ENCODE measurements at places on chromosomes 2 and 18. TPM values are rescaled to one million over a fixed set of nuclear protein-coding genes. Genes with fewer than 3 reads are reported as not detected.

The GREB1 gene
- total RNA-seq = 0.78 TPM

The RASGRP3 gene
- 13.4 TPM for total RNA-seq

The POMC gene
- total RNA-seq = 9.0 TPM

GRCh38 chr2:144083211-144083610, 436.7 kb downstream of the ZEB2 start:
- peak; percentile 85 for DNase-seq

The C2orf80 gene
- not detected for total RNA-seq

GRCh38 chr18:73791081-73791480, 356.6 kb downstream of the FBXO15 start:
- DNase-seq = peak; percentile 65

The SAG gene
- total RNA-seq = 0.12 TPM

- no peak for DNase-seq
Measured at GRCh38 chr2:59726228-59727120, 827.0 kb downstream of the BCL11A start.

DNA sequence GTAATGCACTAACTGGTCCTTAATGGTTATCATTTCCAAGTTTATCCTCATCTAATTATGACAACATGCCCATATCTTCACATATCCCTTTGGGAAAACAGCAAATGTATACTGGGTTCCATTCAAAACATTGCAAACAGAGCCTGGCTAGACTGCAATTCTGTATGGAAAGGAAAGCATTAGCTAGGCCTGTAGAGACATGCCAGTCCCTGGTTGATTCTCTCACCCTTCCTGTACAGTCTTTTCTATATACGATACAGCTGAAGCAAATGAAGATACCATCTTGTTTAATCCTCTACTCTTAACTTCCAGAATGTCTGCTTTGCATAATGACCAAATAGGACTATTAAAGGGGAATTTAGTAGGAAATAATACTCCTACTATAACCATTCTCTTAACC, 294.4 kb upstream of the MC4R start:
- DNase-seq = no peak

The SPATA3 gene
- not detected for total RNA-seq

GRCh38 chr2:112321375-112322320, 46.3 kb downstream of the ZC3H6 start:
- DNase-seq = no peak

- no peak for DNase-seq
Measured at GRCh38 chr2:223847410-223847809, 10.0 kb upstream of the AP1S3 start.

DNA sequence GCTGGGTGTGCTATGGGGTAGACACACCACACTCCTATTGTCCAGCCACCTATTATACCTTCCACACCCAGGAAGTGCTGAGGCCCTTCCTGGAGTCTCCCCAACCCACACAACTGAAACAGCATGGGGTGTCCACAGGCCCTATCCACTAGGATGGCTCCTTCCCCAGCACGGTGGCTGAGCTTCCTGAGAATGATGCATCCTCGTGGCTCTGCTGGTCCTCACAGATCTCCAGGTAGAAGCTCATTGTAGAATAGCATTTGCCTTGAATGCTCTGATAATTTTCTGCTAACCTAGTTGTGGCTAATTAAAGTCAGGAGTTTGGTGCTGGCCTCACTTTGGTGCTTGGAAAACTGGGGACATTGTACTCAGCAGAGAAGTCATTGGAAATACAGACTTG, 182.6 kb downstream of the ANKRD30B start:
- DNase-seq = no peak

DNA sequence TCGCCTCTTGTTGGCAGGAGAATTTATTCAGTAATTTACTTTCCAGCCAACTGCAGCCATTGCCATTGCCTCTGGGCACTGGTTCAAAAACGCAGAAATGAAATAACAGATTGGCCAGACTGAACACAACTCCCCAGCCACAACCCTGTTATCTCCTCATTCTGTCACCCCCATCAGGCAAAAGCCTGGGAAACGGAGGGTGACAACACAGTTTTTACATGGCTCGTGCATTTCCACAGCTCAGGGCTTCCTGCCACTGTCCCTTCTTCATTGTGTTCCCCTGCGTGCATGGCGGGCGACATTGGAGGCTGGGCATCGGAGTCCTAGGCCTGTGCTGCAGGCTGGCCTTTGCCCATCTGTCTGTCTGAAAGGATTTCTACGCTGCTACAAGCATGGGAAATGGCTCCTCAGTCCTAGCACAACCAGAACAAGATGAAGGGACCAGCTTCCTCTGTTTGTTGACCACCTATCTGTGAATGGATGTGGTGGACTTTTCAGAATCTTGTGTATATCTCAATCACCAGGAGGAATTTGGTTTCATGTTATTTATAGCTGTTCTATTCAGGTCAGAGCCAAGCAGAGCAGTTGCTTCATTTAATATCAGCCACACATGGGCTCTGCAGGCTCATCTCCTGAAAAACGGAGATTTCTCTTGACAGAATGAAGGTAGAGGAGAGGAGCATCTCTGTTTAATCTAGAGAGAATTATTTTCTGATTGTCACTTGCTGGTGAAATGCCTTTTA, 107.0 kb downstream of the MGAT5 start:
- no peak for DNase-seq

GRCh38 chr2:27572998-27573429, 9.8 kb upstream of the ZNF512 start:
- no peak for DNase-seq

DNA sequence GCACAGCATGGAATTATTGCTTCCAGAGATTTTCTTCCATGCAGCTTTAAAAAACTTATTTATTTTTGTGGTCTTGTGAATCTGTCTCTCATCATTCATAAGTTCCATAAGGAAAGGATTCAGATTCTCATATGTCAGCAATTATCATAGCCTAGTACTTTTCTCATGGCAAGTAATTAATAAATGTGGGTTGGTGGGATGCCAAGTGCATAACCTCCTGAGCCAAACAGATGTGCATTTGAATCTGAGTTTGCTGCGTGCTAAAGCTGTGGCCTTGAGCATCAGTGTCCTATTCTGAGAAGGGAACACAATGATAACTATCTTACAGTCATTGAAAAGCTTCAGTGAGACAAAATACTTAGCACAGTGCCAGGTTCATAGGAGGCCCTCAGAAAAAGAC, 331.9 kb downstream of the PDE11A start:
- peak; percentile 66 for DNase-seq

The STK25 gene
- total RNA-seq = 158 TPM

GRCh38 chr2:211391189-211391567, 834.8 kb downstream of the CPS1 start:
- no peak for DNase-seq

DNA sequence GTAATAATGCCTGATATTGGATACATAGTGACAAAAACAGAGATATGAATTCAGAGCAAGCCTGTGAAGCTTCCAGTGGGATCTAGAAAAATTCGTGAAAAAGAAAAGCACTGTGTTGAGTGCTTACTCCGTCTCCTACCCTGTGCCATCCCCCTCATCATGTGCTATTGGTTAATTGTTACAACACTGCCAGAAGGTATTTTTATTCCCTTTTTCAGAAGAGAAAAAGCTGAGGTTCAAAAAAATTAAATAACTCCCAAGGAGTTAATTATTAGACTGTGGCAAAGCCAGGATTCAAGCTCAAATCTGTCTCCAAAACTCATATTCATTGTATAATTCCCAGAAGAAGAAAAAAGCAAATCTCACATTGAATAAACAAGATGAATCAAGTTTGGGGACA, 735.5 kb upstream of the ACVR2A start:
- DNase-seq = no peak

- DNase-seq = no peak
Measured at GRCh38 chr2:75532488-75532887, 28.3 kb downstream of the EVA1A start.

DNA sequence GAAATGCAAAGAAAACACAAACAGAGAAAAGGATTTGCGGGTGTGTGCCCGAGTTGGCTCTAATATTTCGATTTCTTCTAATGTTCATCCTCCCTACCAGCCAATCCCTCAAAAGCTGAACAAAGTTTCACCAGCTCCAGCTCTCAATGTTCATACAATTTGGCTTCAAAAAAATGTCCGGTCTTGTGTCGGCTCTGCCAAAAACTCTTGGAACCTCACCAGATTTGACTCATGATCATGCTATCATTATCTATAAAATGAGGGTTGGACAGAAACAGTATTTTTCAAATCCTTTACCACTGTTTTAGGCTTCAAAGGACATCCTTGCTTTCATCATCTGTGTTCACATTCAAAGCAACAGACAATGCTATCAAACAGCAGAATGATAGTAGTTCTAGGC, 88.2 kb downstream of the CRACDL start:
- no peak for DNase-seq

The SCYGR4 gene
- total RNA-seq = not detected

The SMYD1 gene
- not detected for total RNA-seq

The C1GALT1C1L gene
- total RNA-seq = 6.4 TPM

DNA sequence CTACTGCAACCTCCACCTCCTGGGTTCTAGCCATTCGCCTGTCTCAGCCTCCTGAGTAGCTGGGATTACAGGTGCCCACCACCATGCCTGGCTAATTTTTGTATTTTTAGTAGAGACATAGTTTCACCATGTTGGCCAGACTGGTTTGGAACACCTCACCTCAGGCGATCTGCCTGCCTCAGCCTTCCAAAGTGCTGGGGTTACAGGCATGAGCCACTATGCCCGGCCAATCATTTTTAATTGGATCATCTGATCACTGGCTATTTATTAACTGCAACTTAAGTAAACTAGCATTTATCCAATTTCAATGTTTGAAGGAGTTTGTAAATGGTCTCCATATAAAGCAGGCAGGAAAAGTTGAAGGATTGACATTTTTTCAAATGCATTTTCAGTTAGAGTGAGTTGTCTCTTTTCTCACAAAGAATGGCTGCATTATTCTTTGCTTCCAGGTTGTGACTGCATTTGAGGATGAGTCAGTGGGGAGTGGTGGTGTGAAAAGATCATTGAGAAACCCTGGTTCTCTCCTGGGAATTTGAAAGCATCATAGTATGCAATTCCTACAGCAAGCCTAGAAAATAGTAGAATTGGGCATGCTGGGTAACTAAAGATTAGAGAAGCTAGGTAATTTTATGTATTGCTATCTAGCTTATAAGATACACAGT, 431.1 kb upstream of the ZEB2 start:
- DNase-seq = peak; percentile 86

The RPIA gene
- total RNA-seq = 6.8 TPM

DNA sequence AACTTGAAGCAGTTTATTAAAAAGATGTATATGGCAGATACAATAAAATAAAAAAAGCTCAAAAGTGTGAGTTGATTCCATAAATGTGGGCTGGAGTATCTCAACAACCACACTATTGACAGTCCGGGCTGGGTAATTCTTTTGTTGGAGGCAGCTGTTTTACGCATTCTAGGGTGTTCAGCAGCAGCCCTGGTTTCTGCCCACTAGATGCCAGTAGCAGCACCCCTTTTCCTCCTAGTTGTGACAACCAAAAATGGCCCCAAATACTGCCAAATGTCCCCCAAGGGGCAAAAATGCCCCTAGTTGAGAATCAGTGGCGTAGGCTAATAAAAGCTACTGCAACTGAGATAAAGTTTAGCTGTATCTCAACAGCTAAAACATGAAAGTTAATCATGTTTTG, 44.8 kb downstream of the CHMP3 start:
- DNase-seq = peak; percentile 27

DNA sequence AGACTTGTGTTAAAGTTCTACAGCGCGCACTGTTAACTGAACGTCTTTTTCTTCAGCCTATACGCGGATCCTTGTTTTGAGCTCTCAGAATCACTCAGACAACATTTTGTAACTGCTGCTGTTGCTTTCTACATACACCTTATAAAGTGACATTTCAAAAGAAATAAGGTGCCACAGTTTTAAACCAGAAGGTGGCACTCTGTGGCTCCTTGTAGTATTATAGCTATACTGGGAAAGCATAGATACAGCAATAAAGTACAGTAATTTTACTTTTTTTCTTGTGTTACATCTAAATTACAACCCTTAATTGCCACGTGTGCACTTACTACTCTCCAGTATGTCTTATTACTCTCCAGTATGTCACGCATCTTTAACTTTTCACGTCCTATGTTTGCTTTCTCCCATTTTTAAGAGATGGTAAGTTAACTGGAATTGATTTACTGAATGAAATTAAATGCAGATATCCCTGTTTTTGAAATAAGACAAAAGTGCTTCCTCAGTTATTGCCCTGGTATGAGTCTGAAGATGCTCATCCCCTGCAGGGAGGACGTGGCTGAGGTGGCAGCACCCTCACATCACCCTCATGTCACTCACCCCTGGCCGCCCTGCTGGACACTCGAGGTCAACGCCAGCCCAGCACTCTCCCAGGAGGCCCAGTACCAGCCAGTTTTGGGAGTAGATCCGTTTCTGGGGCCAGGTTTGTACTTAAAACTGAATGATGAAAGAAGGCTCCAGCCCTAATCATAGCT, 37.8 kb downstream of the GORASP2 start:
- DNase-seq = peak; percentile 14

The FEV gene
- not detected for total RNA-seq

DNA sequence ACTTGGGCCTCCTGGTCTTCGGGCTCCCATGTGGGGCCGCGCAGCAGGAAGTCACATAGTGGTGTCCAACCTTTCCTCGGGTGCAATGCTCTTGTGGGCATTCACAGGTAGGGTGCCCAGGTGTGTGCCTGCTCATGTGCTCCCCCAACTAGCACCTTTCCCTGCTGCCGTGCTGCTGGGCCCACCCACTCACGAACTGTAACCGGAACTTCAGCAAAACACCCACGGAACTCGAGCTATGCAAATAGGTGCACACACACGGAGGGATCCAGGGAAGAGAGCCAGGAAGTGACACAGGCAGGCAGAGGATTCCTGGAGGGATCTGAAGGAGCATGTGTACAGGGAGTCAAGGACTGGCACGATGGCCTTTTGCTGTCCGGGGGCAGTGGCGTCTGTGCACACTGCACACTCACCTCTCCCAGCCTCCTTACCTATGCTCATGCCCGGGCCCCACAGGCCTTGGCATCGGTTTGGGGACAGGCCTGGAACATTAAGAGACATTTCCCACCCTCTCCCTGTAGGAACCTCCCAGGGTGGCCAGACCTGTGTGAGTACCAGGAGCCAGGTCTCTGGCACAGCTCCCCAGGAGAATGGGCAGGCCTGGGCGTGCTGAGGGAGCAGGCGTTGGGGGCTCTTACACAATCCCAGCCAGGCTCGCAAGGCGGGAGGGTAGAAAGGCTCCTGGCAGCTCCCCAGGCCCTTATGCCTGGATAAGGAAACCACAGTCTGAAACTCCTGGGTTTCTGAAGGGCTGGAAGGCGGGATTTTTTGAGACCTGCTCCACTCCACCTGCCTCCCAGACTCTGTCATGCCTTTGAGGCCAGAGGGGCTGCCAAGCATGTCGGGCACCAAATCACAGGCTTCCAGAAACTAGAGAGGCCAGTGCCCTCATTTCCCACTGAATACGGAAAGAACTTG, 6.6 kb upstream of the PTMA start:
- DNase-seq = peak; percentile 43

The GPD2 gene
- 103 TPM for total RNA-seq

- DNase-seq = no peak
Measured at GRCh38 chr2:161233858-161234431, 73.7 kb downstream of the TANK start.

The FZD7 gene
- total RNA-seq = 29.4 TPM

- peak; percentile 8 for DNase-seq
Measured at GRCh38 chr2:78263571-78263970, 741.4 kb upstream of the LRRTM4 start.

The RALBP1 gene
- total RNA-seq = 38.1 TPM
